ENCODE measurements at places on chromosomes 7 and 10. TPM values are rescaled to one million over a fixed set of nuclear protein-coding genes. Genes with fewer than 3 reads are reported as not detected.

GRCh38 chr7:69668339-69668870 lies 70.1 kb downstream of the AUTS2 start:
- no peaks in the 10 kb centered on the region for H3K36me3 ChIP-seq

- H3K4me3 ChIP-seq, result no peak overlapping the region
- peaks cover 5% of the 10 kb centered on the region for H3K27me3 ChIP-seq
Measured at GRCh38 chr7:75689246-75690099, 49.3 kb downstream of the HIP1 start.

TUBB8 gene
- 0.42 TPM for total RNA-seq

DNA sequence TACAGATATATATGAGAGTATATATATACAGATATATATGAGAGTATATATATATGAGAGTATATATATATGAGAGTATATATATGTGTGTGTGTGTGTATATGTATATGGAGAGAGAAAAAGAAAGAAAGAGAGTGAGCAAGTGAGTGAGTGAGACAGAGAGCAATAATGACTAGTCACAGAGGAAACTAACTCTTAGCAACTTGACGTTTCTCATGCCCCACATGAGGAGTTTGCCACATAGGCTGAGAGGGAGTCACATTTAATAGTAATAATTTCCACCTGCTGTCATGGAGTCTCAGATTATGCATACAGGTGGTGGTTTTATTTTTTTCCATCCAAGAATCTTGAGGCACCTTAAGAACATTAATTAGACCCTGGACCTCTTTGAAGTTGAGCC lies 199.9 kb downstream of the GATA3 start:
- H3K36me3 ChIP-seq, result peaks cover 11% of the 10 kb centered on the region
- no peak overlapping the region for H3K27ac ChIP-seq
- DNase-seq, result no peak
- H3K4me1 ChIP-seq, result peaks cover 23% of the 10 kb centered on the region
- H3K27me3 ChIP-seq, result no peaks in the 10 kb centered on the region
- no peak overlapping the region for H3K4me3 ChIP-seq

DNA sequence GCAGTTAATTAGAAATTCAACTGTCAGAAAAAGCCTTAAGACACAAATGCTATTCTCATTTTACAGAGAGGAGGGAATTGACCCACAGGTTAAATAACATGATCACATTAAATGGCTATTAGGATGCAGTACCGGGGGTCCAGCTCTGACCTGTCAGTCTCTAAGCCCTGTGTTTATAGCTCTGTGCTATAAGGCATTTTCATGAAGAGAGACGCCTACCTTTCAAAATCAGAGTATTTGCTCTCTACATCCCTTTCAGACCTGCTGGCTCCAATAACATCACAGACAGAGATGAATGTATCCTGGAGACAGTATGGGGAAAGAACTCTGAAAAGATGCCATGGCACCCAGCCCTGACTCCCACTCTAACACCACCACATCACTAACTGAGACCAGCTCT lies 189.9 kb upstream of the PRSS58 start:
- no peak for DNase-seq
- no peak overlapping the region for H3K27ac ChIP-seq
- no peak overlapping the region for H3K4me3 ChIP-seq
- peaks cover 28% of the 10 kb centered on the region for H3K4me1 ChIP-seq

DNA sequence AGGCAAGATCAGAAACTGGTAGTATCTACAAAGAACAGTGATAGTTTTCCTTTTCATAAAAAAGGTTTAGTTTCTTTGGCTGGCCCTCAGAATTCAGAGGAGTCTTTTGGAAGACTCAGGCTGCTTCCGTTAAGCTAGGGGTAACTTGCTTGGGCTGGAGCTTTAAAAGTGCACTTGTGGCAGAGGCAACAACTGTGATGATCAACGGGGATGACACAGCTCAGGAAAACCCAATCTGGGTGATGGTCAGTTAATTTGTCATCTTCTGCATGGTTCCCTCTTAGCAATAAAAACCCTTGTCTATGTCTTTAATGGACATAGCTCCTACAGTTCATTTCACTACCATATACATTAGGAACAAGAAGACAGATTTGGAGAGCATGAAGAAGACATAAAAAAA lies 46.7 kb downstream of the SGMS1 start:
- DNase-seq, result no peak
- peaks cover 2% of the 10 kb centered on the region for H3K4me1 ChIP-seq
- no peak overlapping the region for H3K27ac ChIP-seq
- H3K27me3 ChIP-seq, result no peaks in the 10 kb centered on the region
- peaks cover 1% of the 10 kb centered on the region for H3K36me3 ChIP-seq
- no peak overlapping the region for H3K4me3 ChIP-seq

- no peaks in the 10 kb centered on the region for H3K4me1 ChIP-seq
- no peaks in the 10 kb centered on the region for H3K36me3 ChIP-seq
- no peak for DNase-seq
- H3K27me3 ChIP-seq, result peaks cover under 1% of the 10 kb centered on the region
Measured at GRCh38 chr10:86205306-86206239, 161.0 kb downstream of the GRID1 start.

- H3K4me1 ChIP-seq, result peaks cover 66% of the 10 kb centered on the region
- no peak overlapping the region for H3K27ac ChIP-seq
- no peak overlapping the region for H3K4me3 ChIP-seq
- no peaks in the 10 kb centered on the region for H3K27me3 ChIP-seq
- peaks cover 28% of the 10 kb centered on the region for H3K36me3 ChIP-seq
- no peak for DNase-seq
Measured at GRCh38 chr10:35452171-35452570, 115.9 kb downstream of the CCNY start.
